Umbilical cord (tissue), 2 donors: ENCODE measurements at places on chromosomes 5 and 9.

DNA sequence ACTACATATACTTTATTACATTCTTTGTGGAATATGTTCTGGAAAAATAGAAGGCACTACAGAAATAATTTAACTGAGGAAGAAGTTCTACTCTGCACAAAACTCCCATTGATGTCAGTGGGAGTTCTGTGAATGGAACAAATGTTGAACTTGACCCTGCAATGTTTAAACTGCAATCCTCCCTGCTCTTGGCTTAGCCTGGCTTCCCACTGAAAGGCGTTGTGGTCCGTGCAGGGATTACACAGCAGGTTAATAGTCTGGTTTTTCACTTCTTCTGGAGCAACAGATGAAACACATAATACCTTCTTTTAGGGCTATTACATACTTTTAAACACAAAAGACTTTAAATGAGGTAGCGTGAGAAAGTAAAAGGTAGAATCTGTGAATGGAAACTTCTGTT is 12.9 kb upstream of the ERBIN start:
- DNase-seq, result no peak

DNA sequence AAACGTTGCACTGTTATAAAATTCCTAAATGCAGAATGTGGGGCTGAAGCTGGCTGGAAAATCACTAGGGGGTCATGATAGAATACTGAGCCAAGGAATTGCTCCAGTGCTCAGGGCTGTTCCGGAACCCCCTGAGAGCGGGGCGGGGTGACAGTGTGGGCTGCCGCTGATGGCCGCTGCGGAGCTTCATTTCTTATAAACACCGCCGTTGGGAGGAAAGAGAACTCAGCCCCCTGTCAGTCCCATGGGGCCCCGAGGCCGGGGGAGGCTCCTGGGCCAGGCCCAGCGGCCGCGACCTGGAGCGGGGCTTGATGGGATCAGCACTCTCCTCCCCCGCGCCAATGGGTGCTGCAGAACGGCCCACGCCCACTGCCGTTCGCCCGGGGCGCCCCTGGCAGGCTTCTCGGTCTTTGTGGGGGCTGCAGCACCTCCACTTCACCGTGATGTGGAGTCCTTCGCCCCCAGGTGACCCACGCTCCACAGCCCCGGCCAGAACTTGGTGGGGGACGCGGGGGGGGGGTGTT is 5.2 kb upstream of the IRF1 start:
- peak; percentile 90 for DNase-seq

GRCh38 chr5:38809388-38810359 is 36.1 kb upstream of the OSMR start:
- peak; percentile 87 for DNase-seq

DNA sequence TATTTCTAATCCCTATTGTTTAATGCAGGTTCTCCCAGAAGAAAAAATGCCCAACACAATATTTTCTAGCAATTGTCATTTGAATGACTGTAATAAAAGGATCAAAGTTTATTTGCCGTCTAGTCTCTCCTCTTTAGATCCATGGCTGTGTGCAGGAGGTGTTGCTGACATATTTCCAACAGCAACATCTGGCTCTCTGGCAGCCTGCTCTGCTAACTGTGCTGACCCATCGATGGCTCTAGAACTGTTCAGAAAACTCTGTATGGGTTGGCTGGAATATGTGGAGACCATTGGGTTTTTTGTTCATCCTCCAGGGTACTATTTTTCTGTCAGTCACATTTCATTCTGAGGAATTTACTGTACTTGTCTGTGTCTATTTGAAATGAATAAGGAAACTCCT is 202.0 kb upstream of the SLC27A6 start:
- DNase-seq, result peak; percentile 51

DNA sequence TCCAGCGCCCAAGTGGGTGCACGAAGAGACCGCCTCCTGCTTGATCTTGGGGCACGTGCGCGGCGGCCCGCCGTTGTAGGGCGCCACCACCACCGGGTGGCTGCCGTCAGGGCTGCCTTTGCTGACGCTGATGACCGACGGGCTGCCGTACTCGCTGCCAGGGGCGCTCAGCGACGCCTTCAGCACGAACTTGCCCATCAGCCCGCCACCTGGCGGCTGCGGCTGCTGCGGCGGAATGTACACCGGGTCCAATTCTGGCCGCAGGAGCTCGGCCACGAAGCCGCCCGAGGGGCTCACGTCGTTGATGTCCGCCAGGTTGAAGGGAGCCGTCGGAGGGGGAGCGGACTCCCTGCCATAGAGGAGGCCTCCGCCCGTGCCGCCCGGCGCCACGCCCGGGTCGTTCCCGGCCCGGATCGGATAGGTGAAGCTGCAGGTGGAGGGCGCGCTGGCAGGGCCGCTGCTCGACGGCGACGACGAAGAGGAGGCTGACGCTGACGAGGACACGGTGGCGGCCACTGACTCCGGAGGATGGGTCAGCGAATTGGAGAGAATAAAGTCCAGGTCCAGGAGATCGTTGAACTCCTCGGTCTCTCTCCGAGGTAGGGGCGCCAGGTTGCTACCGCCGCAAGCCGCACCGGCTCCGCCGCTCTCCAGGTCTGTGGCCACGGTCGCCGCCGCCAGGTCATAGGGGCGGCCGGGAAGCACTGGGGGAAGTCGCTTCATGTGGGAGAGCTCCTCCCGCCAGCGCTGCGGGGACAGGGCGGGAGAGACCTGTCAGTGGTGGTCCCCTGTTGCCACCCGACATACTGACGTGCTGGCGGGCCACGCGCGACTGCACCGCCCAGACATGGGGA is 1.8 kb downstream of the KLF4 start:
- peak; percentile 68 for DNase-seq

DNA sequence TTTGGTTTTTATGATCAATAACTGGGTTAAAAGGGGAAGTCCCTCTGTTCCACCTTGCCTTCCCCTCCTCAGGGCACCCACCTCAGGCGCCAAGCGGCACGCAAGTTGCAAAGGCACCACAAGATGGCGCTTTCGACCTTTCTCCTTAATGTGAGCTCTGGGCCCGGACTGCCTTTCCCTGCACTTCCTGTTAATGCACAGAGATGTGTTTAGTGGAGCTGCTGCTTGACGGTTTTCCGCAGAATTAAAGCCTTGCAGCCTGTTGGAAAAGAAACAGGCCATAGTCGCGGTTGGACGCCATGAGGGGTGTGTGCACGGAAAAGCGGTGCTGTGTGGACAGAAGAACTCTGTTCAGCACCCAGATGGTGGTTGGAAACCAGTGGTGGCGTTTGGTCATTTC is 17.9 kb downstream of the CXCL14 start:
- DNase-seq, result peak; percentile 94

- no peak for DNase-seq
Observed at GRCh38 chr5:3393122-3393919, 202.3 kb upstream of the IRX1 start.

DNA sequence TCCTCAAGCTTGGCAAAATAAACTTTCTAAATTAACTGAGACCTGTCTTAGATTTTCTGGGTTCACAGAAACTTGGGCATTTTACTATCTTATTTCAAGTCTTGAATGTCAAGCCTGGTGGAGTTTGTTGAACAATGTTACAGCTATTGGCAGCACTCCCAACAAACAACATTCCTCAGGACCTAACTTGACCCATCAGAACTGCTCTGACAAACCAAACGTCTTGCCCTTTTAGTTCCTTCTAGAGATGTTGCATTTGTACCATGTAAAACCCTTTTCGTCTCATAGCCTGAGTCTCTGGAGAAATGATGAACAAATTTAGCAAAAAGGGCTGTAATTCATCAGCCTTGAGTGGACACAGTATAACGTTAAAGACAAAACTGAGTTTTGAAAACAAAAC is 51.1 kb downstream of the GNA14 start:
- DNase-seq, result no peak

GRCh38 chr5:153399595-153399994 is 90.9 kb upstream of the GRIA1 start:
- no peak for DNase-seq

GRCh38 chr9:98701576-98701975 is 7.2 kb downstream of the GABBR2 start:
- no peak for DNase-seq

GRCh38 chr5:176533894-176534611 is 3.1 kb downstream of the RNF44 start:
- DNase-seq, result no peak

DNA sequence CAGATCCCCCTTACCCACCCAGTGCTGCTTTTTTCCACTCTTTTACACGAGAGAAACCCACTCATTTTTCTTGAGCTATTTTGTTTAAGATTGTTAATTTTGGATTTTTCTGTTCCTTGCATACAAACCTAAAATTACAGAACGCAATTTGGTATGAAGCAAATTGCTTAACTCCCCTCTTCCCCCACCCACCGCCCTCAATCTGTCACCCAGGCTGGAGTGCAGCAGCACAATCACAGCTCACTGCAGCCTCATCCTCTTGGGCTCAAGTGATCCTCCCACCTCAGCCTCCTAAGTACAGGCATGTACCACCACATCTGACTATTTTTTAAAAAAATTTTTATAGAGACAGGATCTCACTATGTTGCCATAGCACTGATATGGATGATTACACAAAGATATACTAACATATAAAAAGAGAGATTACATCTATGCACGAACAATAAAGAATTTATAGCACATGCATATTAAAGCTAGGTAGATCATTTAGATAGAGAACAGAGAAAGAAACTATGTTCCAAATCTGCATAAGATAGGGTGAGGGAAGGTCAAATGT is 203.6 kb downstream of the PIK3R1 start:
- no peak for DNase-seq

DNA sequence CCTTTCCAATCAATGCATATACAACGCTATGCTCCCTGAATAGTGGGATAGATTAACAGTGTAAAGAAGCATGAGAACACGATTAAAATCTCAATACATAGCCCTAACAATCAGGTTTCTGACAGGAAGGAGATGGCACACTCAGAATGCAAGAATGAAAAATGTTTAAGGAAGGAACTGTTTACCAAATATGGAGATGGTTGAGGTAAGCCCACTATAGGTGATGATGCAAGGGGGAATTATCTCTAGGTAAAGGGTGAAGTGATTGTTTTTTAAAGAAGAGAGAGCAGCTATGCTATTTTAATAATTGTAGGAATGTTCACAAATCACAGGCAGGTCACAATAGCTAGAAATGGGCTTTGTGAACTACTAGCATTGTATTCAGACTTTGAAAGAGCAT is 302.4 kb downstream of the CHSY3 start:
- no peak for DNase-seq

DNA sequence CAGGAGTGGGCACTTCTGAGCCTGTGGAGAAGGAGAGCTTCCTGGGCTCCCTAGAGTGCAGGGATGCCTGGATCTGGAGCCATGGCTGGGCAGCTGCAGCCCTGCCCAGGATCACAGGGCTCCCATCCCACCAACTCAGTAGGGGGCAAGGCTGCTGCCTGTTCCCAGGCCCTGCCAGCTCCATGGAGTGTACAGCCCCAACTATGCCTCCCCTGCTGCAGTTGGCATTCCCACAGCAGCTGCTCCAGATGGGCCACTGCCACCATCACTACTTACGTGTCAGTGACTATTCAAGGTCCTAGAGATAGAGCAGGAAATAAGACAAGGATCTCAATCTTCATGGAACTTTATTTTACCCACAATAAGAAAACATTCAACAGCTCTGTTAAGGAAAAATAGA is 107.1 kb upstream of the TNPO1 start:
- no peak for DNase-seq

DNA sequence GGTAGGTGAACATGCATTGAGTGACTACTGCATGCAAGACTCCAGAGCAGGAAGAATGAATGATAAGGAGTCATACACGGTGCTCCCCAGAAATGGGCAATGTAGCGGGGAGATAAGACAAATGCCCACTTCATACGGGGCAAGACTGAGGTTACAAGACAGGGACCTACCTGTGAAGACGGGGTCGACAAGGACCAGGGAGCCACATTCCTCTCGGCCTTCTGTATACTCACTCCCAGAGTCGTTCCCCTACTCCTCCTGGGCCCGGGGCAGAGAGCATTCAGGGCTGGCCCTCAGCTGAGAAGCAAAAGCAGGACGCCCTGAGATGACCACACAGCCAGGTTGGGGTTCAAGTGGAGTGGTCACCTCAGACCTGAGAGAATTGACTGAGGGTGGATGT is 26.7 kb downstream of the PITX1 start:
- no peak for DNase-seq

DNA sequence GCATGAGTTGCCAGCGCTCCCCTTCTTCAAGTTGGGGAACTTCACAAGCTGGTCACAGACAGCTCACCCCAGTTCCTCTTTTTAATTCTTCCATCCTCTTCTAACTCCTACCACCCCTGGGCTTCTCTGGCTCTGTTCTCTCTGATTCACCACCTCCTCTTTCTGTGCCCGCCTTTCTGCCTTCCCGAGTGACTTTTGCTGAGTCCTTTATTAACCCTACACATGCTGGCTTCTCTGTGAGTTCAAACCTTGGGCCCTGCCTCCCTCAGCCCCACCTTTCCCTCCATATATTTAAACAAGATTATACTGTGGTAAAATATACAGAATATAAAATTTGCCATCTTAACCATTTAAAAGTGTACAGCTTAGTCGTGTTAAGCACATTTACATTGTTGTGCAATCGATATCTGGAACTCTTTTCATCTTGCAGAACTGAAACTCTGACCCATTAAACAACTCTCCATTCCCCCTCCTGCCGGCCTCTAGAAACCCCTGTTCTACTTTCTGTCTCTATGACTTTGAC is 32.0 kb downstream of the SLC46A2 start:
- peak; percentile 25 for DNase-seq

DNA sequence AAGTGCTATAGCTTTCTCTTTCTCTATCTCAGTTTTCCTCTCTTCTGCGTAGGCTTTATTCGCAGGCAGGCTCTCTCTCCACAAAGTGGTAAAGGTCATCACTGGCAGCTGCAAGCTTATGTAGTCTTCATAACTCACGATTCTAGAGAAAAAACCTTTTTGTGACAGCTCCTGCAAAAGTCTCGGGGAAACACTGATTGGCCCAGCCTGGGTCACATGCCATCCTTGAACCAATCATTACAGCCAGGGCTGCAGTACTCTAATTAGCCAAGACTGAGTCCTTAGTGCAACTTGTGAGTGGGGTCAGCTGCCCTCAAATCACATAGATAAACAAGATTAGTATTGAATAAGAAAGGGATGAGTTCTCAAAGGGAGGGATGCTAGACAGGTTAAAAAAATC is 18.3 kb upstream of the FRMPD1 start:
- no peak for DNase-seq

GRCh38 chr5:126847826-126848251 is 70.9 kb downstream of the LMNB1 start:
- peak; percentile 84 for DNase-seq

GRCh38 chr5:55742778-55743177 is 4.9 kb downstream of the DDX4 start:
- DNase-seq, result no peak

GRCh38 chr5:151569132-151570046 is 21.7 kb downstream of the FAT2 start:
- DNase-seq, result peak; percentile 18

DNA sequence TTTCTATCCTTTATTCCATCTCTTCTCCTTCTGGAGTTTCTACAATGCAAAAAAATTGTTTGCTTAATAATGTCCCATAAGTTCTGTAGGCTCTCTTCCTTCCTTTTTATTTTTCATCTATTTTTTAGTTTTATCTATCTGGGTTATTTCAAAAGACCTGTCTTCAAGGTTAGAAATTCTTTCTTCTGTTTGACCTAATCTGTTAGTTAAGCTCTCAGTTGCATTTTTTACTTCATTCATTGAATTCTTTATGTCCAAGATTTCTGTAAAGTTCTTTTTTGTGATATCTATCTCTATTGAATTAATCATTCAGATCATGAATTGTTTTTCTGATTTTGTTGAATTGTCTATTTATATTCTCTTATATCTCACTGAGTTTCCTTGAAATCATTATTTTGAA is 145.9 kb upstream of the TLE4 start:
- no peak for DNase-seq

- DNase-seq, result no peak
Observed at GRCh38 chr9:127147251-127147650, 24.8 kb upstream of the ANGPTL2 start.
